Effector CD4-positive, alpha-beta T cell (primary cell): ENCODE measurements at places on chromosomes 12 and 14.

GRCh38 chr12:81375969-81376368, 298.1 kb downstream of the ACSS3 start:
- no peak for DNase-seq

DNA sequence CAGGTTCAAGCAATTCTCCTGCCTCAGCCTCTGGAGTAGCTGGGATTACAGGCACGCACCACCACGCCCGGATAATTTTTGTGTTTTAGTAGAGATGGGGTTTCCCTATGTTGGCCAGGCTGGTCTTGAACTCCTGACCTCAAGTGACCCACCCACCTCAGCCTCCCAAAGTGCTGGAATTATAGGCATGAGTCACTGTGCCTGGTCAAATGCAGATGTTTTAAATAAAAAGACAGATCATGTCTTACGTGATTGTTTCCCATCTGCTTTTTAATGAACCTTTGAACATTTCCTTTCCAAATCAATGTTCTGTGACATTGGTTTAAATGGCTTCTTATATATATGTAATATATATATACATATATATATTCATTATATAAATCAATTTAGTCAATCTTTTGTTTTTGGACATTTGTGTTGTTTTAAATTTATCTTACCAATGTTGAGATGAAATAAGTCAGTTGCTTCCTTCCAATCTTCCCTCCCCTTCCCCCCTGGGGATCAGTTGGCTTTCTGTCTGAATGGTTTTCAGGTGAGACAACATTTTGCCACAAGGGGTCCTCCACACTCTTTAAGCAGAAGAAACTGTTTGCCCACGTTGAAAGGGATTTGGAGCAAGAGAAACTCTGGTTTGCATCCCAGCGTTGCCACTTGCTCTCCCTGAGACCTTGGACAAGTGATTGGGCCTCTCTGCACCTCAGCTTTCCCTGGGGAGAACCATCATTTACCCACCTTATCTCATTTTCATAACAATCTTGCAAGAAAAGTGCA, 47.6 kb upstream of the RBM19 start:
- DNase-seq = no peak

DNA sequence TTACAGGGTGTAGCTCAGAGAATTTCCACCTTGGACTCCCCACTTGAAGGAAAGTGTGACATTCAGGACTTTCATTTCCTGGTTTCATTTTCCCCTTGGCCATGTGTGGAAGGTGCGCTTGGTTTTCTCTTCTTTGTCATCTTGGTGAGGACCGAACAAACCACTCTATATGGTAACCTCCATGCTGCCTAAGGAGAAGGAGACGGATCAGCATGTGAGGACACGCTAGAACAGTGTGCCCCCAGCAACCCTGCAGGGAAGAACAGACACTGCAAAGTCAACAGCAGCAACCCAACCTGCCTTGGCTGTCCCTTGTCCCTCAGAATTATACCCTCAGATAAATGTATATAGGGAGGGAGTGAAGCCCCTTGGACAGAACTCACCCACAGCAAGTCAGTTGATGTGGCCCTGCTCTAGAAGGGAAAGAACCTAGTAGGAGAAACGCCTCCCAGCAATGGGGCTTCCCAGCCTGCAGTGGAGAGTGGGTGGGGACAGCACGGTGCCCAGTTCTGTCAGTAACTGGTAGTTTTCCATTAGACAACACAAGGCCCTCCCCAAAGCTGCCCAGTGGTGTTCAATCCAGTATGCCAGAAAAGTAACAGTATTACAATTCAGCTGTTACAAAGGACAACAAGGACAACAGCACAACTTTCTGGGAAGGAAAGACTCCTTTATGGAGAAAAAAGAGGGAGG, 18.9 kb upstream of the COCH start:
- no peak for DNase-seq

- DNase-seq = no peak
Observed at GRCh38 chr14:36067428-36068187, 108.9 kb downstream of the PTCSC3 start.

- DNase-seq = no peak
Observed at GRCh38 chr12:6963791-6964413, 6.6 kb downstream of the PHB2 start.

GRCh38 chr12:25241167-25242020, 9.3 kb downstream of the KRAS start:
- no peak for DNase-seq

- no peak for DNase-seq
Observed at GRCh38 chr12:69168828-69169227, 70.5 kb upstream of the CPSF6 start.

- no peak for DNase-seq
Observed at GRCh38 chr12:122079033-122079531, 526 bp downstream of the MLXIP start.

DNA sequence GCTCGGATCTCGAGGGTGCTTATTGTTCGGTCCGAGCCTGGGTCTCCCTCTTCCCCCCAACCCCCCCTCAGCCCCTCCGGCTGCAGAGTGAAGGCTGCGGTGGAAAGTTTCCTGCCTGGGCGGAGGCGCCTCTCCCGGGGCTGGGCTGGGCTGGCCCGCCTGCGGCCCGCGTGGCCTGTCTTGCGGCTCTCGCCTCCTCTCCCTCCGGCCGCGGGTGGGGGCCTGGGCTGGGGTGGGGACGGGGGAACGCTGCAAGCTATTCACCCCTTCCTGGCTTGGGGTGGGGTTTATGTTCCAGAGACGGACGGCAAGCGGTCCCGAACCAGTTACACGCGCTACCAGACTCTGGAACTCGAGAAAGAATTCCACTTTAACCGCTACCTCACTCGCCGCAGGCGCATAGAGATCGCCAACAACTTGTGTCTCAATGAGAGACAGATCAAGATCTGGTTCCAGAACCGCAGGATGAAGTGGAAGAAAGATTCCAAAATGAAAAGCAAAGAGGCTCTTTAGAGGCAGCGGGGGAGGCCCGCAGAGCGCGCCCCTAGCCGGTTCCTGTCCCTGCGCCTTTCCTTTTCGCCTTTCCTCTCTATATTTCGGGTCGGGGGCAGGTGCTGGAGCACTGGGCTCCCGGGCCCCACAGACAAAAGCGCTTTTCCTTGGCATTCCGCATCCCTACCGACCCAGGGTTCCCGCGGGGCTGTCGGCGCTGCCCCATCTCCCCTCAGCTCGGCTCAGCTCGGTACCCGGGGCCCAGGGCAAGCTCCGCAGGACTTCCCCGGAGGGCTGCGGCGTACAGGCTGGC, 1.3 kb downstream of the HOXC5 start:
- no peak for DNase-seq

DNA sequence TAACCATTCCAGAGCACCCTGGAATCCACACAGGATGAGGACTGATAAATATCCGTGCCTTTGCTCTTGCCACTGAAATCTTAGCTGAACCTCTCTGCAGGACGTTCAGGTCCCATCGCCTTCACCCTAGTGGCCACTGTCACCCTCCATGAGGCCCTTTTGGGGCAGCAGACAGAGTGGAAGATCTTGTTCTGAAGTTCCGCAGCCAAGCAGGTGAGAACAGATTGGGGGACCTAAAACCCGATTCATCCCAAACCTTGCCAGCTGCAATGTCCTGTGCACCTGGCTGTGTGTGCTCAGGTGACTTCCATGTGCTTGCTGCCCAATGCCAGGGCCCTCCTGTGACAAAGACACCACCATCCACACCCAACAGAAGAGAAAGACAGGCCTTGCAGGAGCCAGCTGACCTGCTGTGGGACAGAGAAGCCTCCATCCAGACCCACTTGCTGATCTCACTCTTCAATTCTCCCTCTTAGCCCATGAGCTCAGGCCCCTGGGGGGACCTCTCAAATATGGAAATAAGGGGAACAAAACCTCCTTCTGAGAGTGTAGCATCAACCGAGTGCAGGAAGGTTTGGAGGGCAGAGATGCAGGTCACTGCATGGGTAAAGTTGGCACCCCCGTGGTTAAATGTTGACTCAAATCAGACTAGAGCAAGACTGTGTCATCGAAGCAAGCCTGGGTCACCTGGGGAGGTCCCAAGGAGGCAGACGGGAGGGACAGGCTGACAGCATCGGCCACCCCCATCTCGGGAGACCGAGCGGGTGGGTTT, 308.7 kb upstream of the DIO3 start:
- DNase-seq = no peak

DNA sequence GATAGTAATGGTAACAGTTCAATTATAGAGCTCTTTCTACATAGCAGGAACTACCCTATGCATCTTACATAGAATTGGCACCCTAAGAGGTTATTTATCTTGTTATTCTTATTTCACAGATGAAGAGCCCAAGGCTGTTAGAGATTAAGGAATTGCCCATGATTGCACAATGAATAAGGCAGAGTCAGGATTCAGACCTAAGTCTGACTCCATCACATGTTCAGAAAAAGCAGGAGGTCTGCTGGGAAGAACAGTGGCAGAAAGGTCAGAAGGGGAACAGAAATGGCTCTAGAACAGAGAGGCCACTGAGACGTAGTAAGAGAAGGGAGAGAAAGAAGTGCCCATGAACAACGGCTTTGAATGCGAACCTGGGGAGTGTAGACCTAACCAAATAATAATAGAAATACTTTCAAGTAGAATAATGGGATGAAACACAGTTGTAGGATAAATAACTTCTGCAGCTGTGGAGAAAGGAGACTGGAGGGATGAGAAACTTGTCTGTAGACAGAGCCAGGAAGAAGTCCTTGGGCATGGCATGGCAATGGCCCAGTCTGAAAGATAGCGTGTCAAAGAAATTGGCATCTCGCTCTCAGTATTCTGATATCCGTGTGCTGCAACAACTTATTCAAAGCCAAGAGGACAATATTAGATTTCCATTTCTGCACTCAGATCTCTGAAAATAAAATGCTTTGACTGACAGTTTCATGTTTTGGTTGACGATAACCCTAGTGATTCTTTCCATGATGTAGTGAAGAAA, 17.6 kb downstream of the MYBPC1 start:
- no peak for DNase-seq

GRCh38 chr14:61644834-61645233, 50.5 kb upstream of the HIF1A start:
- no peak for DNase-seq

GRCh38 chr14:89243741-89244140, 173.3 kb downstream of the FOXN3 start:
- DNase-seq = no peak

DNA sequence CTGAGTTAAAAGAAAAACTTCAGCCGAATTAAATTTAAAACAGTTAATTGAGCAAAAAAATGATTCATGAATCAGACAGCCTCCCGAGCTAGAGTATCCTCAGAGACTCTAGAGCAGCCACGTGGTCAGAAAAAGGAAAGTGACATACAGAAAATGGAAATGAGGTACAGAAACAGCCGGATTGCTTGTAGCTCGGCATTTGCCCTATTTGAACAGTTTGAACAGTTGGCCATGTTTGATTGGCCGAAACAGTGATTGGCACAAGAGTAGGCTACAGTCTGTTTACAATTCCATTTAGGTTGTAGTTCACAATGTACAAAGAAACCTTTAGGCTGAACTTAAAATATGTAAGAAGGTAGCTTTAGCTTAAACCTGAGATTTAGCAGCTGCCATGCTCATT, 12.9 kb upstream of the OXA1L start:
- no peak for DNase-seq

- DNase-seq = no peak
Observed at GRCh38 chr12:98060411-98060810, 455.0 kb upstream of the TMPO start.

DNA sequence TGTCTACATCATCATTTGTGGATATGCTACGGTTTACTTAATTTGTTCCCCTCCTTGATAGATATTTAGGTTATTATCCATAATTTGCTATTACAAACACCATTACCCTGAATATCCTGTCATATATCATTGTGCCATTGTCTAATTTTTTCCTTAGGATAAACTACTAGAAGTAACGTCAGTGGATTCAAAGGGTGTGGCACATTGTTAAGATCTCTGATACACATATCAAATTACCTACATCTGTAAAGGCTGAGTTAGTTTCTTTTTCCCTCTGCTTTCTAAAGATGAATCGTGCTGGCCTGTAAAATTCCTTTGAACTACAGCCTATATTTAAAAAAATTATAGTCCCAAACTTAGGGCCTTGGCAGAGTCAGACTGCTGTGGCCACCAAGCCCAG, 53.9 kb upstream of the STRN3 start:
- no peak for DNase-seq

GRCh38 chr12:88108021-88108420, 33.9 kb downstream of the CEP290 start:
- no peak for DNase-seq

DNA sequence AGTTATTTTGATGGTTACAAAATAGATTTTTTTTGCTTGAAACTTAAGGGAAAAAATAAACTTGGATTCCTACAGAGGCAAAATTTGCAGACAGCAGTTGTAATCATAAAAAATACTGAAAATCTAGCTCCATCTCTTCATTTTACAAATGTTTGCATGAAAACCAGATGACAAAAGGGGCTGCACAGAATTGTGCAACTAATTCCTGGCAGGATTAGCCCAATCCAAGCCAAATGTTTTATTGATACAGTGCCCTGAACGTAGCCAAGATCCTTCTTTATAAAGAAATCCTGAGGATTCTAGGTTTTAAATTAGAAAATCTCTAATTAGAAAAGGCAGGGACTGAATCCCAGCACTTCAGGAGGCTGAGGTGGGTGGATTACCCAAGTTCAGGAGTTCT, 356.4 kb upstream of the SEL1L start:
- no peak for DNase-seq

GRCh38 chr12:26338586-26339572, 143.5 kb downstream of the SSPN start:
- no peak for DNase-seq

- no peak for DNase-seq
Observed at GRCh38 chr12:109445191-109445609, 31.9 kb downstream of the KCTD10 start.

GRCh38 chr12:40692765-40693206, 547 bp downstream of the CNTN1 start:
- no peak for DNase-seq

- no peak for DNase-seq
Observed at GRCh38 chr14:102125546-102125945, 14.2 kb upstream of the WDR20 start.

GRCh38 chr14:93395231-93395630, 35.5 kb upstream of the UNC79 start:
- no peak for DNase-seq

- no peak for DNase-seq
Observed at GRCh38 chr12:25997201-25997963, 38.9 kb downstream of the RASSF8 start.

DNA sequence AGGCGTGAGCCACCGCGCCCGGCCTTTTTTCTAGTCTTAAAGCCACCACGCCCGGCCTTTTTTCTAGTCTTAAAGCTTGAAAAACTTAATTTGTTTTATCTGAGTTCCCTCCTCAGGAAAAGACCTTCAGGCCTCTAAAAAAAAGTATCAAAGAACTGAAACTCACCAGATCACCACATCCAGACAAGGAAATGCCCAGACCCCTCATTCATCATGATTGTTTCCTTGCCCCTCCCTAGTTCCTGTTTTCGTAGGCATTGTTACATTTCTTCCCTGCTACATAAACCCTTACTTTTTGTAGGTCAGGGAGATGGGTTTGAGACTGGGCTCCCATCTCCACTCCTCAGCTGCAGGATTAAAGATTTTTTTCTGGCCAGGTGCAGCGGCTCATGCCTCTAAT, 21.1 kb upstream of the VWF start:
- DNase-seq = no peak
